ENCODE measurements at places on chromosomes 11 and 22. TPM values are rescaled to one million over a fixed set of nuclear protein-coding genes. Genes with fewer than 3 reads are reported as not detected.

The SLC17A6 gene
- total RNA-seq, result not detected

The TMPRSS13 gene
- total RNA-seq, result not detected

The NCAM1 gene
- total RNA-seq, result not detected

The SHISAL1 gene
- not detected for total RNA-seq

The SLC5A1 gene
- total RNA-seq, result not detected

The NXPE2 gene
- total RNA-seq, result not detected

The FGF4 gene
- not detected for total RNA-seq

The NXPE4 gene
- total RNA-seq, result not detected

The LMNTD2 gene
- total RNA-seq, result 1.1 TPM

The MYO7A gene
- total RNA-seq, result 7.5 TPM

The E2F8 gene
- total RNA-seq, result 8.9 TPM

The KRTAP5-3 gene
- not detected for total RNA-seq

The ILK gene
- 70.3 TPM for total RNA-seq

The CTSF gene
- not detected for total RNA-seq

The SNX19 gene
- total RNA-seq, result 0.27 TPM
